ENCODE measurements at places on chromosomes 1 and 21. TPM values are rescaled to one million over a fixed set of nuclear protein-coding genes. Genes with fewer than 3 reads are reported as not detected.

Gene LORICRIN
- not detected for total RNA-seq

Gene CDA
- total RNA-seq = not detected

Gene ATP1A2
- not detected for total RNA-seq

Gene HSF2BP
- 0.47 TPM for total RNA-seq

Gene SLC25A33
- 4.5 TPM for total RNA-seq

Gene NBPF6
- total RNA-seq = not detected

Gene HSPG2
- total RNA-seq = 1.0 TPM

DNA sequence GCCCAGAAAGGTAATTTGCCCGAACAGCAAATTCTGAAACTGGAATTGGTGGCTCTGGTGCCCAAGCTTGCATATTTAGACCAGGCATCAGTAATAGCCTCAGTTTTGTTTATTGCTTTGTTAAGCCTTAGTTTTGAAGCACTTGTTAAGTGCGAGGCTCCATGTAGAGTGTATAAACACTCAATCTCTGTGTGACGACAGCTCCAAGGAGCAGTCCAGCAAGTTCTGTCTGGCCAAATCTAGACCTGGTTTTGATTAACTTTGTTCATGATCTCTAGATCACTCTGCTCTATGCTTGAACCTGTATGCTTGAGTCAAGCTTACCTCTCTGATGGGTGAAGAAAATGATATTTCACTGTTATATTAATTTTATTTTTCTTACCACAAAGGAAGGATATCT, 37.4 kb downstream of the DOP1B start:
- no peaks in the 10 kb centered on the region for H3K36me3 ChIP-seq
- DNase-seq = no peak
- no peak overlapping the region for H3K4me3 ChIP-seq
- H3K4me1 ChIP-seq = no peaks in the 10 kb centered on the region

- no peaks in the 10 kb centered on the region for H3K36me3 ChIP-seq
- peaks cover 19% of the 10 kb centered on the region for H3K27me3 ChIP-seq
- no peaks in the 10 kb centered on the region for H3K4me1 ChIP-seq
Observed at GRCh38 chr1:180540697-180541594, 17.8 kb upstream of the OVAAL start.

- H3K36me3 ChIP-seq = no peaks in the 10 kb centered on the region
- no peak overlapping the region for H3K27ac ChIP-seq
- no peak overlapping the region for H3K4me3 ChIP-seq
- DNase-seq = no peak
Observed at GRCh38 chr1:160963521-160963920, 8.9 kb upstream of the ITLN2 start.

DNA sequence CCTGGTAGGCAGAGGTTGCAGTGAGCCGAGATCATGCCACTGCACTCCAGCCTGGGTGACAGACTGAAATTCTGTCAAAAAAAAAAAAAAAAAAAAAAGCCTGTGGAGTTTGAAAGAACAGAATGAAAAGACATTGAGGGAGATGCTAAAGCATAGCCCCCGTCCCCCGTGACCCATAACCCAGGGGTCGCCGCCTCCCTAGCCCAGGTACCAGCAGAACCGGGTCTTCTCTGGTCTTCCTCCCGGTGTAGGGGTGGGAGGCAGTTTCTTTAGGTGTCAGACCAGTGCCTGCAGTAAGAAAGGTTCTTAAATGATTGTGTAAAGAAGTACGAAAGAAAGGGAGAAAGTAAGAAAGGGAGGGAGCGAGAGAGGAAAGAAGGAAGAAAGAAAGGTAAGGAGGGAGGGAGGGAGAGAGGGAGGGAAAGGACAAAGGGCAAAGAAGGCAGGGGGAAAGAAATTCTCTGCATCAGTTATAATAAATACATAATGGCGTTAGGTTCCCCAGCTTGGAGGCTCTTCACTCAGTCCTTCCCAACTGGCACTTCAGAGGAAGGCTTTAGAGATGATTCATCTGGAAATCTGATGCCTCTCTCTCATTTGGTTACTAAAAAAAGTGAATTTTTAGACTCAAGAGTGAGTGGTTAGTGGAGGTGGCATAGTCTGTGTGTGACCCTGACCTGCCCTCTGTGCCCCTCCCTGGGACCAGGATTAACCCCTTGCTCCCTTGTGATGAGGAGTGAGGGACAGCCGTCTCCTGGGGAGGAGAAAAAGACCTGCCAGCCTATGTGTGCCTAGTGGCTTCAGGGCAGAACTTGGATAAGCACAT, 1.1 kb downstream of the IL24 start:
- peaks cover 2% of the 10 kb centered on the region for H3K27me3 ChIP-seq
- DNase-seq = peak; percentile 16
- peaks cover 11% of the 10 kb centered on the region for H3K4me1 ChIP-seq
- H3K4me3 ChIP-seq = no peak overlapping the region
- no peak overlapping the region for H3K27ac ChIP-seq

- no peak overlapping the region for H3K4me3 ChIP-seq
- H3K27me3 ChIP-seq = no peaks in the 10 kb centered on the region
- no peak overlapping the region for H3K27ac ChIP-seq
- H3K36me3 ChIP-seq = peaks cover 62% of the 10 kb centered on the region
- peaks cover 16% of the 10 kb centered on the region for H3K4me1 ChIP-seq
- no peak for DNase-seq
Observed at GRCh38 chr1:30965924-30966599, 57.5 kb upstream of the SDC3 start.

DNA sequence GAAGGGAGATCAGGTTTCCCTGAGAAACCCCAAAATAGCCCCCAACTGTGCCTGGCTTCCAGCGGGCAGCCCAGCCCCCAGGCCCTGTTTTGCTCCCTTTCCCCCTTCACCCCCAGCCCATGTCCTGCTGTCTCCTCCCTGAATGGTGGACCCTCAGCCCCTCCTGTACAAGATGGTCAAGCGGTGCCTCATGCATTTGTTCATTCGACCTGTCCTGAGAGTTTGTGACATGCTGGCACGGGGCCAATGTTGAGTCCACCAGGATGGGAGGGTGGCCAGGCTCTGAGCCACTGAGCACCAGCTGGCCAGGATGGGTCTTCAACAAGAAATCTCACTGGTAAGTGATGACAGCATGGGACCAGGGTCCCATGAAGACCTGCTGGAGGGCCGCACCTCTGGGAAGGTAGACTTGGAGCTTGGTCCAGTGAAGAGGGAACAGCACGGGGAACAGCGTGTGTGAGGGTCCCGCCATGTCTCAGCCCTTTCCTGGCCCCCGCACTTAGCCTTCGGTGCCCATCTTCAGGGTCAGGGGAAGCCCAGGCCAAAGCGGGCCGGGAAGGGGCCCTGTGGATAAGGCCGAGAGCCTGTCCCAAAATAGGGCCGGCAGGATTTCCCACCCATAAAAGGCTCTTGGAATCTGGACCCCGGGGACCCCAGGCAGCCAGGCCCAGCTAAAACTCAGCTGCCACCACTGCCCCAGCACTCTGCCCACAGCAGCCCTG, at the start of gene CALML6:
TSS of gene CALML6 (plus strand) at position 290 of the 722 bp plus-strand sequence. CDS start at position 311, 21 bp downstream.
- H3K4me1 ChIP-seq = peaks cover 10% of the 10 kb centered on the region
- H3K27me3 ChIP-seq = peaks cover 9% of the 10 kb centered on the region
- no peak within 1 kb of the TSS for H3K4me3 ChIP-seq
- no peaks in the 10 kb centered on the region for H3K36me3 ChIP-seq
- no peak within 1 kb of the TSS for H3K27ac ChIP-seq
- no peak for DNase-seq

DNA sequence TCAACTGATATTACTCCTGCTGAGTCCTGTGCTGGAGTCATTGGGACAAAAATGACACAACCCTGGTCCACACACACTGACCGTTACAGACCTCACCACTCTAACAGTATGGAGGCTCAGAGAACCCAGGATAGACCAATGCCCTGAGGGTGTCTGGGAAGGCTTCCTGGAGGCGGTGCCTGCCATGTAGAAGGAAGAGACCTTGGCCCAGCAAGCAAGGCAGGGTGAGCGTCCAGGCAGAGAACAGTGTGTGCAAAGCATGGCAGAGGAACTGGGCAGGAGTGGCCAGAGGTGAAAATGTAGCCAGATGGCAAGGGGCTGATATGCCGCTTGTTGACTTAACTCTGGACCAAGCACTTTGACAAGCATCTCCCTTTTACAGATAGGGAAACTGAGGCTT, 85.5 kb downstream of the VWA5B1 start:
- H3K27me3 ChIP-seq = peaks cover 37% of the 10 kb centered on the region
- no peaks in the 10 kb centered on the region for H3K4me1 ChIP-seq
- H3K36me3 ChIP-seq = no peaks in the 10 kb centered on the region
- H3K27ac ChIP-seq = no peak overlapping the region

DNA sequence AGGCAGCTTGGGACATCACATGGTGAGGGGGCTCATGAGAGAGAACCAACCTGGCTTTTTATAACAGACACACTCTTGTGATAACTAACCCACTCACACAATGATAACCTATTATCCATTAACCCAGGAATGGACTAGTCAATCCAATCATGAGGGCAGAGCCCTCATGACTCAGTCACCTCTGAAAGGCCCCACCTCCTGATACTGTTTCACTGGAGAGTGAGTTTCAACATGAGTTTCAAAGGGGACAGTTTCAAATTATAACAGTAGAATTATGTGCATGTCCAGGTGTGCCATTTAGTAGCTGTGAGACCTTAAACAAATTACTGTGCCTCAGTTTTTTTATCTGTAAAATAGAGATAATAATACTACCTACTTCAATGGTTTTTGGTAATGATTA, 47.6 kb upstream of the PPP2R5A start:
- H3K4me3 ChIP-seq = no peak overlapping the region
- H3K36me3 ChIP-seq = no peaks in the 10 kb centered on the region
- peak; percentile 44 for DNase-seq
- no peak overlapping the region for H3K27ac ChIP-seq
- H3K27me3 ChIP-seq = no peaks in the 10 kb centered on the region

DNA sequence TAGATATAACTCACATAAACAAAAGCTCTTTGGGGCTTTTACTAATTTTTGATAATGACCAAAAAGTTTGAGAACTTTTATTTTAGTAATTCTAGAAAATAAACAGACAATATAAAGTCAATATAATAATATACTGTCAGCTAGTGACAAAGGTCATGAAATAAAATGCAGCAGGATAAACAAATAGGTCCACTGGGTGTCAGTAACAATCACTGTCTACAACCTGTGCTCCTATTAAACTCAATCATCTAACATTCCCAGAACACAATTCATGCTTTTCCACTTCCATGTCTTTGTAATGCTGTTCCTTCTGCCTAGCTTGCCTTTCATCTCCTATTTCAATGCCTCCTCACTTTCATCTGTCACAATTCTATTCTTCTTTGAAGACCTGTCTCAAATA, 186.1 kb downstream of the GIPC2 start:
- H3K4me1 ChIP-seq = no peaks in the 10 kb centered on the region
- H3K4me3 ChIP-seq = no peak overlapping the region
- peaks cover 2% of the 10 kb centered on the region for H3K27me3 ChIP-seq

GRCh38 chr1:172268237-172268636, 152.2 kb upstream of the C1orf105 start:
- no peak overlapping the region for H3K4me3 ChIP-seq
- DNase-seq = no peak
- H3K27ac ChIP-seq = no peak overlapping the region
- peaks cover 3% of the 10 kb centered on the region for H3K36me3 ChIP-seq
- no peaks in the 10 kb centered on the region for H3K27me3 ChIP-seq
